ENCODE measurements at places on chromosomes 1 and 21.

DNA sequence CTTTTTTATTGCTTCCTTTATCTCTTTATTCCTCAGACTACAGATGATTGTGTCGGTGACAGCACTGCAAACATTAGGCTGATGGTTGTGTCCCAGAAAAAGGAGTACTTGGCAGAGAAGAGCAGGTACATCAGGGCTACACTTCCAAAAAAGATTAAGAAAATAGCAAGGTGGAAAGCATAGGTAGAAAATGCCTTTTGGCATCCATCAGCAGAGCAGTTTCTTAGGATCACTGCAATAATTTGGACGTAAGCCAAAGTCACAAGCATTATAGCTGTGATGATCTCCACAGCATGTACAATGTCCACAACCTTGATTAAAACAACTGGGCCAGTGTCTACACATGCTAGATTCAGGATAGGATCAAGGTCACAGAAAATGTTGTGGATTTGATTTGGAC lies 5.9 kb downstream of the OR6K2 start:
- DNase-seq: no peak

- peak; percentile 70 for DNase-seq
These were observed 2.5 kb downstream of the CDC42BPA start for GRCh38 chr1:227315629-227316346.

DNA sequence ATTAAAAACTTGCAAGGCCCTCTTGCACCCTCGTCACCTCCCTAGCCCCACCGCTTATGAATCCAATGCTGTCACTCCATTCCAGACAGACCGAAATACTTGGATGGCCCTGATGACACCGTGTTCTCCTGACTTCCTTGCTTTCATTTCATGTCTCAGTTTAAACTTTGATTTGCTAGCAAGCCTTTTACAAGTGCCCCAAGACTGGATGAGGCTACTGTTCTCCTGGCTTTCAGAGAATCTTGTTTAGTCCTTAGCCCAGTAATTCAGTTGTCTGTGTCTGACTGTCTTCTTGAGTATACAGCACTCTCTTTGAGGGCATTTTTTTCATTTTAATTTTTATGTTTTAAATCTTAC lies 824 bp upstream of the IFI44L start:
- no peak for DNase-seq

GRCh38 chr1:66231217-66231616 lies 302.7 kb upstream of the SGIP1 start:
- DNase-seq: peak; percentile 52

DNA sequence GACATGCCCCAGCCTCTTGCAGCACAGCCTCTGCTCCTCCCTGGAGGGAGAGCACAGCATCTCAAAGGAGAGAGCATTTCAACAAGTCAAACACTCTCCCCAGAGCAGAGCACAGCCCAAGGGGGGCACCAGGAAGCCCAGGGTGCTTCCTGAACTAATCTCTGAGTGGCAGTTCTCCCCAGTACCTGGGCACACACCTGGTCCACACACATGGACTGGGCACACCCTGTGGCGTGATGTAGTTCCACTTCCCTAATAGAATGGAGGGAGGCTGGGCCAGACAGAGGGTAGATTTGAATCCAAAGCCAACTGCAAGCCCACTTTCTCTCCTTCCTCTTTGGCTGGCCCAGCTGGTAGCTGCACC lies 55.5 kb downstream of the CD46 start:
- no peak for DNase-seq

DNA sequence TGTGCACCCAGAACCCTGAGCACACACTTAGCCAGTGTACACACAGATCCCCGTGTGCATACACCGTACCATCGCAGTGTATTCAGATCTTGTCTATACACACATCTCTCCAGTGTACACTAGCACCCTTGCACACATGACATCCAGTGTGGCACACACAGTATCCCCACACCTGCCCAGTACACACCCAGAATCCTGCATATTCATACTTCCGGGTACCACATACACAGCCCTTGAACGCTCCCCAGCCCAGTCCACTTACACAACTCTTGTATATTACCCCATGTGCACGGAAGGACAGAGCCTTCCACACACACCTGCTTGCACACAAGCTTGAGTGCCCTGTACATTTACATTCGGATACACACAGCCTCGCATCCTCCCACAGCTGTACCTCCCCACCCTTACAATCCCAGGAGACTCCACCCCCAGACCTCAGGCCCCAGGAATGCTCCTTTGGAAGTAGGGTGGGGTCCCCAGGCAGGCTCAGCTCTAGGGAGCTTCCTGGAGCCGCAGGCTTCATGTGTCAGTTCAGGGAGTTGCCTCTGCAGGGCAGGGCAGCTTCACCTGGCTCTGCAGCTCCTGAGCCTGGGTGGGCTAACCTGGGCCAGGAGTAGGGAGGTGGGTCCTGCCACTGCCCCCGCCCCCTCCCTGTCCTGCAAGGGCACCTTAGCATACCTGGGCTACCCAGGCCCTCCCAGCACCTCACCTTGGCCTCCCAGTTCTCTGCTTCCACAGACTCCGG lies 46.2 kb downstream of the AHDC1 start:
- DNase-seq: no peak

DNA sequence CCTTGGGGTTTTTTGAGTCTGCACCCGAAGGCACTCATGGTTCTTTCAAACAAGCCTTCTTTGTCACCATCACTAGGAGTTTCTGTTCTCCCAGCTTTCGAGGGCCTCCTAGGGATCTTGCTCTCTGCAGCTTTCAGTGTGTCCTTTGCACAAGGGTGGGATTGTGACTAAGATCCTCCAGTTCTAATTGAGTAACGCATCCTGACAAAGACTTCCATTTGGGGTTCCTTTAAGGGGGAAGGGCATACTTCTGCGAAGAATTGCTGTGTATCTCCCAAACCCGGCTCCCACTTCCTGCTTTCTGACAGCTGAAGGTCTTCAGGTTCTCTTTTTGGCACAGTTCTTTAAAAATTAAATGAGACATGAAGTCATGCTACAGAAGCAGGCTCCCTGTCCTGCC lies 139.4 kb downstream of the EDEM3 start:
- DNase-seq: no peak

GRCh38 chr21:34639882-34640788 lies 25.2 kb upstream of the RCAN1 start:
- peak; percentile 13 for DNase-seq

GRCh38 chr1:74223453-74223852 lies 11.7 kb upstream of the TNNI3K start:
- DNase-seq: no peak

DNA sequence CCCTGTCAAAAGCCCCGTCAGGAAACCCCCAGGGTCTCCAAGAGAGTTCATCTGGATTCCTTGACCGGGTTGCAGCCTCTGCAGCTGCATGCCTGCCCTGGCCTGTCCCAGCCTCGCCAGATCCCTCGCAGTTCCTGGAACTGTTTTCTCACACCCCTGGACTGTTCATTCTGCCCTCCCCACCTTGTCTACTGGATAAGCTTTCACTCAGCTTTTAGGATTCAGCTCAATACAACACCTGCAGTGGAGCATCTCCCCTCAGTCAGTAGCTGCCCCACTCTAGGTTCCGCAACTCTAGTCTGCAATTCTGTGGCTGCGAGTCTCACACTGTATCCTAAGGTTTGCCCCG lies 67.2 kb downstream of the FAM163A start:
- no peak for DNase-seq

DNA sequence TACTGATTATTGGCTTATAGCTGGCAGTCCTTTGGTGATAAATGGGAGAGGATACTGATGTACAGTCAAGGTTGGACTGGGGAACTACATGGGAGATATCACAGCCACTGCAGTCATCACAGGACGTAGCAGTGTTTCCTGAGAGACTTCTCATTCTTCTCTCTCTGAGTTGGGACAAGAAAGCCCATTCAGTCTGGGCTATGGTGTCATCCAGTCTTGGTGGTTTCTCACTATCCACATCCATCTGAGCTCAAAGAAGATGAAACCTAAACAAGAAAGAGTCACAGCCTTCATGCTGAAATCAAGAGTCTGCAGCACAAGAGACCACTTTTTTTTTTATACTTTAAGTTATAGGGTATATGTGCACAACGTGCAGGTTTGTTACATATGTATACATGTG lies 12.8 kb upstream of the CD53 start:
- DNase-seq: no peak

DNA sequence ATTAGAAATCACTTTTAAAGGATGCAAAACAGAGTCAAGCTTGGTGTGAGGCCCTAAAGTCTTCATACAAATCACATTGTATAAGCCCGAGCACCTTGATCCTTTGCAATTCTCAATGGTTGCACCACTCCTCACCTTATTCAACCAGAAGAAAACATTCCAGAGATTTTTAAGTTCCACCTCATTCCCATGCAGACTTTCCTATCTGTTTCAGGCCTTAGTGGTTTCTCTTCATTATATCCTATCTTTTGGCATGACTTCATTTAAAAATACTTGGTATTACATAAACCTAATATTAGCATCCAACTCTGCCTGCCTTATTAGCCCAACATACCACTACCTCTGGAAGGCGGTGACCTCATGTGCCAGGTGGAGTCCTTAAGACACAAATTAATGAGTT lies 9.3 kb upstream of the GREM2 start:
- peak; percentile 26 for DNase-seq

DNA sequence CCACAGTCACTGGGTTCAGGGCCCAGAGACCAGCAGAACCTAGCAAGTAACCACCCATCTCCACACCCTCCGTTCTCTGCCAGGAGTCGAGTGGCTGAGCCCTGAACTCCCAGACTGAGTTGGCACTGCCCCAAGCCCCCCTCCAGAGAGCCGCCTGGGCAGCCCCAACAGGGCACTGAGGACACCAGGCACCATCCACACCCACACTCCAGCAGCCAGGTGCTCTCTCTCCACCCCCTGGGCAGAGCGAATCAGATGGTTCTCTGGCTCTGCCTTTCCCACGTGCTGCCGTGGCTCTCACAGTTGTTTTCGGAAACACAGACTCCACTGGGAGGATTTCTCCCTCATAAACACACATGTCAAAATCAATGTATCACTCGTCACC lies 13.6 kb downstream of the WDR4 start:
- no peak for DNase-seq

GRCh38 chr1:36486439-36487335 lies 4.0 kb upstream of the CSF3R start:
- DNase-seq: no peak

GRCh38 chr21:33857846-33858666 lies 57.5 kb downstream of the ATP5PO start:
- no peak for DNase-seq

DNA sequence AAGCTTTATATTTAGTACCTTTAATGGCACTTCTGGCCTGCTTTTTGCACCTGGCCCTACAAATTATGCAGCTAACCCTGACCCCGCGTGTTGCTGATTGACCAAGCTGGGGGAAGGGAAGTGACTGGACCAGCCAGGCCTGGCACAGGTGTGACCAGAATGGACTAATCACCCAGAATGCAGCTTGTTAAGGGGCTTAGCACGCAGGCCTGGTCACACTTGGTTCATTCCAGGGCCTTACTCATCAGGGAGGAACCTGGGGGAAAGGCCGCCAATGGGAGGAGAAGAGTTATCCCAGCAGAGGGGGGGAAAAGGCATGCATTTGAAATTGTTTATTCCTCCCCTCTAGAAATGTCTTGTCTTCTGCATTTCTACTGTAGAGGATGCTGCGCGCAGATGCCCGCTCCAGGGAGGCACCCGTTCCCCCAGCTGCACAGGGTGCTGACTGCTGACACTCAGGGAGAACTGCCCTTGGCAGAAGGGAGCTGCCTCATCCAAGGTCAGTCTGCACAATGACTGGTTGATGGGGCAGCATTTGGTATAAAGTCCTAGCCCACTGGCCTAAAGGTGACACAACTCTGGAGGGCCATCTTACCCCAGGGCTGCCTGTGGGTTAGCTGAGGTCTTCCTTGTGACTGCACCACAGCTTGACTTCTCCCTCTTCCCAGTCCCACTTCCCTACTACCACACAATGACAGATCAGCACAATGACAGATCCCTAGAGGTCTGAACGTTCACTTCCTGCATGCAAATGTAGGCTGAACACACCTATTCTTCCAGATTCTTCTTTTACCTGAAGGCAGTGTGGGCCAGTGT lies 29.0 kb downstream of the DHCR24 start:
- peak; percentile 78 for DNase-seq

GRCh38 chr1:24385160-24385940 lies 28.2 kb downstream of the STPG1 start:
- peak; percentile 49 for DNase-seq

DNA sequence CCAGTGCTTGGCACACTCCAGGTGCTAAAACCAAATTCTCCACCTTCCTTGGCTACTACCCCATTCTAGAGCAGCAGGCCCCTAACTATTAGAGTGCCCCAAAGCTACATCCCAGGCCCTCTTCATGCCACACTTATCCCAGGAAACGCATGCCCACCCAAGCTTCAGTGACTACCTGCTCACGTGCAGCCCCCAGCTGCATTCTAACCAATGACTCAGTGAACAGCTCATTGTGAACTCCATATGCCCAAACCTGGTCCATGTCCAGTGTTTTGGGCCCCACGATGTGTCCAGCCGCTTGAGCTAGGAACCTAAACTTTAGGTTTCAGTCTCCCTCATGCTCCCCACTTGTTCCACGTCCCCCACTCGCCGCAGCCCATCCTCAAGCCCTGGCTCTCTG lies 41.5 kb downstream of the NKAIN1 start:
- DNase-seq: no peak

- peak; percentile 94 for DNase-seq
These were observed 29.2 kb downstream of the EPHB2 start for GRCh38 chr1:22739648-22740385.

GRCh38 chr1:227343727-227344551 lies 25.6 kb upstream of the CDC42BPA start:
- DNase-seq: peak; percentile 96

GRCh38 chr1:178743801-178744200 lies 18.8 kb downstream of the RALGPS2 start:
- DNase-seq: no peak

DNA sequence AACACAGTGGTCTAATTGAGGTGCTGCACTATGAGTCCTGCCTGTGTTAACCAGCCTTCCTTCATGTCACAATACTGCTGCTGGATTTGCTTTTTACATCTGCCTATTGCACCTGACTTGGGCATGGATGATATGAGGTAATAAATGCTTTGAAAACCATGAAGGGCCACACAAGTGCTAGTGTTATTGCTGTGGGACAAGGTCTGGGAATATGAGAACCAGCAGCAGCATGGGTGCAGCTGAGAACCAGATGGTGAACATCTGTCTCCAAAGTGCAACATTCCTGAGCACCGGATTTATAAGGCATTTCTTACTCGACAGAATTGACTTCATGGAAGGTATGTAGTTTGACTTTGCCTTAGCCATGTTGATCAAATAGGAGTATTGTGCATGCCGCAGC lies 16.6 kb downstream of the TRIM45 start:
- DNase-seq: peak; percentile 62

GRCh38 chr1:17218939-17219338 lies 14.0 kb downstream of the PADI1 start:
- DNase-seq: no peak

- DNase-seq: no peak
These were observed 36.5 kb upstream of the PDE9A start for GRCh38 chr21:42616941-42617340.

GRCh38 chr1:31409946-31410858 lies 2.8 kb upstream of the SERINC2 start:
- peak; percentile 39 for DNase-seq

GRCh38 chr1:180156631-180157091 lies 2.0 kb downstream of the QSOX1 start:
- DNase-seq: peak; percentile 78

GRCh38 chr1:71510725-71511124 lies 429.9 kb upstream of the ZRANB2 start:
- no peak for DNase-seq
